Naive B cell (primary cell): ENCODE measurements at places on chromosomes 3 and 15. TPM values are rescaled to one million over a fixed set of nuclear protein-coding genes. Genes with fewer than 3 reads are reported as not detected.

The EID1 gene
- polyA plus RNA-seq: 189 TPM

- no peak for DNase-seq
Measured at GRCh38 chr15:65646486-65646885, 24.7 kb downstream of the SLC24A1 start.

The CAND2 gene
- polyA plus RNA-seq: 0.61 TPM

The GRK7 gene
- not detected for polyA plus RNA-seq

The SERPINI2 gene
- polyA plus RNA-seq: not detected

- DNase-seq: no peak
Measured at GRCh38 chr3:143699424-143699823, 148.8 kb downstream of the SLC9A9 start.

- no peak for DNase-seq
Measured at GRCh38 chr15:79357566-79357965, 46.7 kb downstream of the TMED3 start.

DNA sequence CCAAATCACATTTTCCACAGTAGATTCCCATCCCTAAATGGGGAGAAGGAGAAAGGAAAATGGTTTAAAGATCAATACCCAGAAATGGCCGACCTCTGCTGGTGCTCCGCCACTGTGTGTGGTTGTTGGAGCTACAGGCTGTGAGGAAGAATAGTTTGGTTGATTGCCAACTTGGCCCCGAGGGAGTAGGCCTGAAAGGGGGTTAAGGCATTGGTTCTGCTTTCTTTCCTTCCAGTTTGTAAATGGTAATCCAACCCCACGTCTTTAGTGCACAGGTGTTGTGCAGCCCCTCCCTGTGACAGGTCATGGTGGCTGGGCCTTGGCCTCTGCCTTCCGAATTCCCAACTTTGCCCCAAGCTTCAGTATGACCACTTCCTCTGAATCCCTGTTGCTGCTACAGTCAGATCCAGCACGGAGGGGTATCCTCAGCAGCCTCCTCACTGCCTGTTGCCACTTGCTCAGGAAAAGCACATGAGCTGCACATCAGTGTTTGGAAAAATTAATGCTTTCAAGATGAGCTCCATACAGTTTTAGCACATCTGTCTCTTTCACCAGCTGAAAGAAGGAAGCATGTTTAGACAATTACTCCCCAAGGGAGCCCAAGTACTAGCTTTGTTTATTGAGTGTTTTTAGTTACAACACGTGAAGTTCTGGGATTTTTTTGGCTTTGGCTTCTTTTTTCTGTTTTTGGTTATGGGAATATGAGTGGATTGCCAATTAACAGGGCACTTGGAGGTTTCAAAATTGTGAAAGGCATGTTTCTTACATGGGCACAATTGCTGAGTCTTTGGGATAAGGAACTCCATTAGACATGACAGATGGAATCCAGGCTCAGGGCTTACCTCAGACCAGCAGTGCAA lies 92.3 kb upstream of the ROPN1 start:
- peak; percentile 19 for DNase-seq

DNA sequence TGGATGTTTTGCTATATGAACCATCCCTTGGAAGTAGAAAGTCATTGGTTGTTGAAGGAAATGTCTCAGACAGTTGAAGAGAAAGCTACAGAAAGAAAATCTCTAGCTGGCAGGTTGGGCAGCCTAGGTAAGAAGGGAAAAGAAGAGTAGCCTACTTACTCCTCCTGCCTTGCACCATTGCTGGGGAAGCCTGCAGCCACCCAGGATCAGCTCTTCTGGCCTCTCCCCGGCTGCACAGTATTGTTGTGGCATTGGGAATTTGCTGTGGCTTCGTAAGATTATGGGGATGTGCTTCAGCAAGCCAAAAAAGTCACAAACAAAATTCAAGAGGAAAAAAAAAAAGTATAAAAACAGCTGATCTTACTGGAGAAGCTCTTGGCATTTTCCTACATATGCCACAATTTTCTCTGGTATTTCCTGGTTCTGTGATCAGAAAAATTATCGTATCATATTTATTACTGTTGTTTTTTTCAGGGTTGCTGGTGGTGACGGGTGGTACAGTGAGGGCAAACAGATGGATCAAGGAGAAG lies 154.2 kb downstream of the TIGIT start:
- no peak for DNase-seq

DNA sequence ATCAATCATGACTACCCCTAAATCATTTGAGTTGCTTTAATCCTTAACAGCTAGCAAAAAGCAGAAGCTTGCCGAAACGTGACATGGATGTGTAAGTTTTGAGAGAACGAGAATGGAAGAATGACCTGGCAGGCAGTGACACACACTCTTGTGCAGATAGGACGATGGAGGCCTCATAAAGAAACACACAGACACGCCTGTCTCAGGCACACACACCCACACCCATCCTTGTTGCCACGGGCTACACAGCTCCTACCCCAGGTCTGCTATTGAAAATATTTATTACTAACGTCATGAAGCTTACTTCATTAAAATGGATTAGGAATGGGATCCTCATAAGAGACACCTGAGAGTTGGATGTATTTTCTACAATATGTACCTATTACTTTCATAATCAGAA lies 8.5 kb downstream of the MYO5C start:
- no peak for DNase-seq

The DOCK3 gene
- polyA plus RNA-seq: 0.04 TPM

- DNase-seq: no peak
Measured at GRCh38 chr3:195046441-195046840, 224.5 kb downstream of the XXYLT1 start.

- DNase-seq: peak; percentile 84
Measured at GRCh38 chr3:101898752-101899169, 49.4 kb downstream of the NFKBIZ start.

The HRG gene
- not detected for polyA plus RNA-seq
